ENCODE measurements at places on chromosomes 13 and 19.

- no peak for DNase-seq
These were observed 20.3 kb upstream of the TPTE2 start for GRCh38 chr13:19581675-19582074.

- DNase-seq, result no peak
These were observed 214.6 kb upstream of the SERP2 start for GRCh38 chr13:44158881-44159632.

DNA sequence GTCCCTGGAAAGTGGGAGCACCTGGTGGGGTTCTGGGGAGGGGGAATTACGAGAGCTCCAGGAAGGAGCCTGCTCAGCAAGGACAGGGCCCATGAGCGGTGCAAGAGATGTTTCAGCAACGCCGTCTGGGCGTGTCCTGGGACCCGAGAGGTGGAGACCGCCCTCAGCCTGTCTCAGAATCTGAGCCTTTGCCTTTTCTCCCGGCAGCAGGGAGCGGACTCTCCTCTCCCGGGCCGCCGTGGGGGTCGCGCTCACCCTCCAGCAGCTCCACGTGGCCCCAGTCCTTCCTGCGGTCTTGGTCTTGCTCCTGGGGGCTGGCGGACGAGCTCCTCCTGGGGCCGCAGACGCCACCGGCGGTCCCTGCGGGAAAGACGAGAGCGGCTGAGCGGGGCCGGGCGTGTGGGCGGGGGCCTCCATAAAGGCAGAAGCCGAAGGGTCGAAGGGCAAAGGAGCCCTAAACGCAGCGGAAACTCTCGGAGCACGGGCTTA is 714 bp downstream of the POLRMT start:
- DNase-seq, result no peak

DNA sequence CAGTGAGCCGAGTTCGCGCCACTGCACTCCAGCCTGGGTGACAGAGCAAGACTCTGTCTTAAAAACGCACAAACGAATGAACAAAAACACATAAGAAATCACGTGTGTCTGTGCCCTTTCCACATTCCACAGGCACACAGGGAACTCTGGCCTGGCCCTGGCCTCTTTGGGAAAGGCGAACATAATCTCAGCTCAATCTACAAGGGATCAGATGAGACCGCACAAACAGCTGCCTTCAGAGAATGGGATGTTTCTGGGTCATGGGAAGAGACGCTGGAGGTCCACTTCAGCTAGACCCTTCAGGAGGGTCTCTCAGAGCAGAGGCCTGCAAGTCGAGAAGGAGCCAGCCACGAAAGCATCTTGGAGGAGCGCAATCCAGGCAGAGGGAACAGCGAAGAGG is 6.3 kb upstream of the CRTC1 start:
- no peak for DNase-seq

DNA sequence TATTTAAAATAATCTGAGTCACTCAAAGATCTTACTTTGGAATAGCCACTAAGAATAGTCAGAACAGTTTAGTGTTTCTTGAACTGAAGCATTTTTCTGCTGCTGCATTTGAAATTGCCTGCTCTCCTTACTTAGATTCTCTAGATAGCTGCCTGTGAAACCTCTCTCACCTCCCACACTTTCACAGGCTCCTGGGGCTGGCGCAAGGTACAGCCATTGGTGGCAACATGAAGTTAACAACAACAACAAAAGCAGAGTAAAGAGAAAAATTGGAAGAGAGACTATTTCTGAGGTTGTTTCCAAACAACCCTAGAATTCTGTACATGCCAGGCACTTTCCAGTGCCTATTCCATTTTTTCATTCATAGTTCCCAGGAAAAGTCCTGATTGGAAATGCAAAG is 25.3 kb downstream of the SLITRK5 start:
- DNase-seq, result no peak

GRCh38 chr19:10565028-10565566 is 713 bp downstream of the KRI1 start:
- no peak for DNase-seq

- DNase-seq, result no peak
These were observed 109.8 kb downstream of the ZIC5 start for GRCh38 chr13:99861771-99862170.

GRCh38 chr13:79456656-79457365 is 24.1 kb upstream of the NDFIP2 start:
- DNase-seq, result no peak

DNA sequence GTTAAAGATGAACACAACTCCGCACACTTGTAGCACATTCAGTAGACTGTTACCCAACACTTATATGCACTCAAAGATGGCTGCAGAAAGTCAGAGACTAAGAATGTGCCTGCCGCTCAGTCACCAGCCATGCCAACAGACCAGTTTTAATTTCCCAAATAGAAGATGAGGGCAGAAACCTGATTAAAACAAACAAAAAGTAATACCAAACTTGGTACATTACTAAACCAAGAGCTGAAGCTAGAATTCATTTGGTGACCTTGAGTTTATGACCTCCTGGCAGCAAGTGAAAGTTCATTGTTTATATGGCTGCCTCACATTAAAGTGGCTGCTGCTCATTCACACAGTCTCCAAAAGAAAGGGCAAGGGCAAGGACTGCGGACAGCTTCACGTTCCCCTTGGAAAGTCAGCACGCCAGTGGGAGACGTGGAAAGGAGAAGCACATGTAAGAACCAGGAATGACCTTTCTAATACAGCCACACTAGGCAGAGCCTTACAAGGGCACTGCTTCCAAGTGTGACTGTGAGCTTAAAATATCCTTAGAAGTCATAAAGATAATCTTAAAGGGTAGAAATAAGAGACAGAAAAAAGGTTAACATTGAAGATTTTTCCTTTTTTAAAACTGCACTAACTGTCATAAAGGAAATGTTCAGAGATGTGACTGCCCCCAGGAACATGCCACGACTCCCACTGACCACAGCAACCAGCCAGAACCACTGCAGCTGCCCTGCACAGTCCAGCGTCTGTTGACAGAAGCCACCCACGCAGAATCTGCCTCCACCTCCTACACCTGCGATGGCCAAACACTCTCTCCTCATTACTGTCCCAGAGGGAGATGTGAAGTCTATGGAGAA is 73.5 kb downstream of the STK24 start:
- DNase-seq, result no peak

GRCh38 chr19:11769995-11770394 is 3.2 kb downstream of the ZNF441 start:
- DNase-seq, result no peak

DNA sequence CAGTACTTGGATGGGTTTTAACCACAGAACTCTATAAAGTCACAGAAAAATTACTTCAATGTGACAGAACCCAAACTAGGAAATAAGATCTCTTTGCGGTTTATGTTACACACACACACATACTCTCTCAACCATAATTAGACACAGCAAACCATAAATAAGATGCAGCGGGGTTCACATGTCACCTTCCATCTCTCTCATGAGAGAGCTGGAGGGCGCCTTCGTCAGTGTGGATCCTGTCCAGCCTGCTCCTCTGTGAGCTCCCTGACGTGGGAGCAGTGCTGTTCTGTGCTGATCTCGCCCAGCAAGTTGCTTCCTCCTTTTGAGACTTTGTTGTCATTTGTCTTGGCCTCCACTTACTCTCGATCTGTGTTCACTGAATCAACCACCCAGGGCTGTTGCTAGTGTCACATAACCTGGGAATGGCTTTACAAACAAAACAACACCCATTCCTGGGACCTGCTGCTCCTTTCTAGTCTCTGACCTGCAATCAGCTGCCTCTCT is 204.9 kb upstream of the KL start:
- DNase-seq, result no peak

- no peak for DNase-seq
These were observed 413.5 kb upstream of the SPRY2 start for GRCh38 chr13:80754441-80754840.

DNA sequence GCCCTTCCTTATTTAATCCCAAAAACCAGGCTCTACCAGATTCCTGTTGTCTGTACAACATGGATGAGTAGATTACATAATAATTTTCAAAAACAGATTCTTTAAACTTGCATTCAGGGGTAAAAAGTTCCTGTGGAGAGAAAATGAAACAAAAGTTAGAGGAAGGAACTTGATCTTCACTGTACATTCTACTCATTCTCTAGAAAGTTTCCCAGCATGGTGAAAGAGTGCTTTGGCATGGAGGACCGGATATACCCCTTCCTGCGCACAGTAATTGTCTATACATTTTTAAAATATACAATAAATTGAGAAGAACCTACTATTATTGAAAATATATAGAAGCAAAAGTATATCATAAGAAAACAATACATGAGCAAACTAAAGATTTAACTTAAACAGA is 274.2 kb downstream of the ITGBL1 start:
- DNase-seq, result no peak

GRCh38 chr13:32048816-32049215 is 17.2 kb downstream of the FRY start:
- no peak for DNase-seq

- DNase-seq, result no peak
These were observed 10.1 kb downstream of the COPE start for GRCh38 chr19:18908917-18909619.

DNA sequence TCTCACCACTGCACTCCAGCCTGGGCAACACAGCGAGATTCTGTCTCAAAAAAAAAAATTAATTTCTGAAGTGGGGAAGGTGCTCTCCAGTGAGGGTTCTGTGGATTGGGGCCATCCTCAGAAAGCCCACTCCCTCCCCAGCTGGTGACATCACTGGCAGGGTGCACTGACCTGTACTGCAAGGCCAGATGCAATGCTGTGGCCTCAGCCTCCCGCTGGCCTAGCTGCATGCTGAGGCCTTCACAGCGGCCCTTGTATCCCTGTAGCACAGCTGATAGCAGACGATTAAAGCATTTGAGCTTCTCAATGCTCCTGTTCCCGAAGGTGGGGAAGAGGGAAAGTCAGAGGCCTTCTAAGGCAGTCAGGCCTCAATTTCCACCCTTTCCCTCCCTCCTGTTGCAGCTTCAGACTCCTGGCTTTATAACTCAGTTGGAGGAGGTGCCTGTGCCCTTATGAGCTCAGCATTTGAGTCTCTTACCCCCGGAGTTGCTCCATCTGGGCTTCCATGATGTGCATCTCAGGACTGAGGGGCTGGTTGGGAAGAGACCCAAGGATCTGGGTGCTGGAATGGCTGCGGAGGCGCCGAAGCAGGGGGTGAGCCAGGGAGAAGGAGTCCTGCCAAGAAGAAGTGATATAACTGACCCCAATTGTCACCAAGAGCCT is 5.3 kb downstream of the USHBP1 start:
- DNase-seq, result no peak

- DNase-seq, result no peak
These were observed 1.3 kb upstream of the KBTBD6 start for GRCh38 chr13:41133951-41134350.

DNA sequence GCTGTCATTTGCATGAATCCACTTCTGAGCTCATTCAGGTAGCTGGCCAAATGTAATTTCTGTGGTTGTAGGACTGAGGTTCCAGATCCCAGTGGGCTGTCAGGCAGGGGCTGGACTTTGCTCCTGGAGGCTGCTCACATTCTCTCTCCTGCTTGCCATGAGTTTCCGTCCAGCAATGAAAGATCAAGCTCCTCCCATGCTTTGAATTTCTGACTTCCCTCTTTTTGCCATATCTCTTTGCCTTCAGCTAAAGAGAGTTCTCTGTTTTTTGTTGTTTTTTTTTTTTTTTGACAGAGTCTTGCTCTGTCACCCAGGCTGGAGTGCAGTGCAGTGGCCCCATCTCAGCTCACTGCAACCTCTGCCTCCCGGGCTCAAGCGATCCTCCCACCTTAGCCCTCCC is 76.9 kb downstream of the ING1 start:
- no peak for DNase-seq

- DNase-seq, result no peak
These were observed 62.0 kb upstream of the EDNRB start for GRCh38 chr13:77980592-77980991.
